ENCODE measurements at places on chromosomes 3 and 15.

- no peak for DNase-seq
Observed at GRCh38 chr3:46737329-46737731, 19.7 kb upstream of the PRSS50 start.

GRCh38 chr15:95567686-95568085 lies 762.8 kb upstream of the NR2F2 start:
- DNase-seq = no peak

DNA sequence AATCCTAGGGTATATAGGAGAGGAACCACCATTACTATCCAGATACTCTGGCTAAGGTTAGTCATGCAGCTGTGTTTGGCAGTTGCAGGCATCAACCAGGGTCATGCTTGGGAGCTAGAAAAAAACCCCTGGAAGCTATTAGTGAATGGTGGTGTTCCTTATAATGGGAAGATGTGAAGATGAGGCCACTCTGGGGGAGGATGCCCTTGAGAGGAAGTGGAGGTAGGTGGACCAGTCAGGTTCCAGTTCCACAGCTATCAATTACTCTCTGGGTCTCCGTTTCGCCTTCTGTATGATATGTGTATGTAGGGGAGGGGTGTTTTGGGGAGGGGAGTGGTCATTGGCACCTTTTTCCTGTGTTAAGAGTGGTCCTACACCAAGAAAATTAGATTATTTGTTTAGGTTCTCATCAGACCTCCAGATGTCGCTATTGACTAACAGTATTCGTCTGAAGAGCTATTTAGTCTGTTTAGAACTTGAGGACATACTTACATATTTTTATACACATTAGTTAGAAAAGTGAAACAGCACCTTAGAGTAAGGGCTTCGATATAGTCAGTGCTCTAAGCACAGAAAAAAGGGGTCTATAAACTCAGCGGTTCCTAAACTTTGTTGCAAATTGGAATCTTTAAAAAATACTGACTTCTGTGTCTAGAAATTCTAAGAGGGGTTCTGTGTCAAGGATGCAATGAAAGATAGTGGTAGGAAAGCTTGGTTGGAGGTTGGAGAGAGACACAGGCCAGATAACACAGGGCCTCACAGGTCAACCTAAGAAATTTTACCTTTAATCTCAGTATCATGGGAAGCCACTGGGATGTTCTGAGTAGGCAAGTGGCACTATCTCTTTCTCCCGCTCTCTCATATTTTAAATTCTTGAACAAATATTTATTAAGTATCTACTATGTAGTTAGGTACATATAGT lies 9.1 kb upstream of the HPS3 start:
- no peak for DNase-seq

DNA sequence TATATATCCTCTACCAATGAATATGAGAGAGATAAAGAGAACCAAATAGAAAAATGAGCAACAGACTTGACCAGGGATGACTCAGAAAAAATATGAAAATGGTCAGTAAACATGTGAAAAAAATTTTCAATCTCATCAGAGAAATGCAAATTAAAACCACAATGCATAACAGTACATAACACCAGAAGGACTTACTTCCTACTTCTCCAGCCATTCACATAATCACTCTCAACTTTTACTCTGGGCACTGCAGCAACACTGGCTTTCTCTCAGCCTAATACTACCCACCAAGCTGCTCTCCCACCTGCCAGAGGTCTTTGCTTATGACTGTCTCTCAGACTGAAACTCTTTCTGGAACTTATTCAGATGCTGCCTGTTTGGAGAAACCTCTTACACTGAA lies 49.4 kb downstream of the DPH6 start:
- no peak for DNase-seq

- no peak for DNase-seq
Observed at GRCh38 chr3:103513003-103513402, 1078.2 kb downstream of the ZPLD1 start.

GRCh38 chr3:177201700-177202397 lies 4.6 kb upstream of the TBL1XR1 start:
- no peak for DNase-seq

- DNase-seq = no peak
Observed at GRCh38 chr3:32457971-32458471, 44.6 kb downstream of the CMTM6 start.

DNA sequence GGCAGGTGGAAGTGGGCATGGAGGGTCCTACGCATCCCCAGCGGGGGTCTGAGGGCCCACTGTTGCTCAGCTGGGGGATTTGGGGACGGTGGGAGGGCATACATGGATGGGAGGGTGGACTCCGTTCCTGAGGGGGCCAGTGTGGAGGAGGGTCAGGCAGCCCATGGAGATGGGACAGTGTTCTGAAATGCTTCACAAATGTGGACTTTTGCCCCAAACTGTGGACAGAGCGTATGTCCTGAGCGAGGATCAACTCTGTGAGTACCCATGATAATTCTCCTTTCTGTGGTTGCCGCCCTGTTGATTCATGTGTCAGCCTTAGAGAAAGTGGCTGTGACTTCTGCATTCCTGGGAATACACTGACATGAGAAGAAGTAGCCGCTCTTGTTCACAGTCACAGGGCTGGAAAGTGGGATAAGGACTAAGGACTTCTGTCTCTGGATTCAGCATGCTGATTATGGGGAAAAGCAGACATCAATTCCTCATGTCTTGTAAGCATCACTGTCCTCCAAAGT lies 33.4 kb downstream of the SMAD3 start:
- DNase-seq = no peak

DNA sequence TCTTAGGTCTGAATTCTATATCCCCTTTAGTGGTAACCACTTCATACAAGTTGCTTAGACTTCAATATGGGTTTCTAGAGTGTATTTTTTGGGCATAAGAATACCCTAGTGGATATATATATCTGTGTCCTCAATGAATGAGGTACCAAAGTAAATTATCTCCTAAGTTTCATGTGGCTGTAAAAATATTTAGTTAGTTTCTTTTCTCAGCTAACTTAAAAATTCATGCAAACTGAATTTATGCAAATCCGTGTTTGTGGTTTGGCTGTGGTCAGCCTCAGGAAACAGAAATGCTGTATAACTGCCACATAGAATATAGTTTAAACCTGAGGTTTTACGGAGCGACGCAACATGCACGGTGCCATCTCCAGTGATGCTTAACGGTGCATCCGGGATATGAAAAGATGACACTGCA lies 80.3 kb downstream of the PEX5L start:
- DNase-seq = no peak

DNA sequence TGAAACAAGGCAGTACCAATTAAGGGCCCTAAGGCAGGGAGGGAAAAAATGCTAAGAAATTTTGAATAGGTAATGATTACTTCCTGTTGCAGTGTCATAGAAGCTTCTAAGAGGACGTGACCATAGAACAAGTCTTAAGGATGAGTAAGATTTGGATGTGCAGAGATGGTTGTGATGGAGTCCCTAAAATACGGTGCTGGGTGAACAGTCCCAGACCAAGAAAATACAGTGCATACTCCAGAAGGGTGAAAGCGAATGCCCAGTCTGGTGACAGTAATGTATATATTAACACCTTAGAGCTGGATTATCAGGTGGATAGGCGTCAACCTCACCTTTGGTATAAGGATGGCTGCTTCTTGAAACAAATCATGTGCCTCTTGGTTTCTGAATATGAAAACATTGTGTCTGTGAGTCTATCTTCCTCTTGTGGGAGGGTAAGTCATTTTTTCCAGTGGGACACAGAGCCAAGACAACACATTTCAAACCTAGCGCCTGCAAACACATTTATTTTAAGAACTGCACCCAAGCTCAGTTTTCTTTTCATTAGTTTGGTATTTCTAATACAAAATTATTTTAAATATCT lies 101.2 kb upstream of the TP63 start:
- no peak for DNase-seq

DNA sequence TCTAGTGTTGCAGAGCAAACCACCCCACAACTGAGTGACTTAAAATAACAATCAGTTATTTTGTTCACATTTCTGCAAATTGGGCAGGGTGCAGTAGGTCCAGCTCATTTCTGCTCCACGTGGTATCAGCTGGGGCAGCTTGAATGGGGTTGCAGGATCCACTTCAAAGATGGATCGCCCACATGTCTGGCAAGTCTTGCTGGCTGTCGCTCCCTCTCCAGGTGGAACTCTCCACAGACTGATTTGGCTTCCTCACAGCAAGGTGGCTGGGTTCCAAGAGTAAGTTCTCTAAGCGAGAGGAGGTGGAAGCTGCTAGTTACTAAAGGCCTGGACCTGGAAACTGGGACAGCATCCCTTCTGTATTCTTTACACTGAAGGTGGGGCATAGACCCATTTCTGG lies 213.3 kb downstream of the SLC9A9 start:
- DNase-seq = no peak

DNA sequence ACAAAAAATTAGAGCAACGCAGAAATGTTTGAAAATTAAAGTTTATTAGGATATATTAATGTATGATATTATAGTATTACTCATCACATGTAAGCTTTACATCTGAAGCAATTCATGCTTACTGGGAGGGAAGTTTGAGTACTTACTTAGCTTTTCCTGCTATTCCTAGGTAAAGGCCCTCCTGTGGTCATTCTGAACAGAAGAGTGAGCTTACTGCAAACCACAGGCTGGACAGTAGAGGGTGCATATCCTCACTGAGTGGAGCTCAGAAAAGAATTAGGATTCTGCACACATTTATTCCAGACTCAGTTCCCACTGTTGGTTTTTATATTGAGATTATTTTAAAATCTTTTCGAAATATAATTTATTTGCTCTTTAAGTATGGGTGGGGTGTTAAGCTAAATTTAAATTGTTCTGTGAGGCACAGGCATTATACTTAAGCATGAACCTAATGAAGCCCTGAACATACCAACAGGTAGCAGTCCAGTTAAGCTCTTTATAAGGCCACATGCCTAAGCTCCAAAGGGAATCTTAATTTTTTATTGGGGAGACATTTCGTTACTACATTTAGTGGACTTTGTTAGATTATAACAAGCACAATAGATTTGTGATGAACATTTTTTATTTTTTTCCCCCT lies 10.2 kb downstream of the MRPS22 start:
- DNase-seq = no peak

DNA sequence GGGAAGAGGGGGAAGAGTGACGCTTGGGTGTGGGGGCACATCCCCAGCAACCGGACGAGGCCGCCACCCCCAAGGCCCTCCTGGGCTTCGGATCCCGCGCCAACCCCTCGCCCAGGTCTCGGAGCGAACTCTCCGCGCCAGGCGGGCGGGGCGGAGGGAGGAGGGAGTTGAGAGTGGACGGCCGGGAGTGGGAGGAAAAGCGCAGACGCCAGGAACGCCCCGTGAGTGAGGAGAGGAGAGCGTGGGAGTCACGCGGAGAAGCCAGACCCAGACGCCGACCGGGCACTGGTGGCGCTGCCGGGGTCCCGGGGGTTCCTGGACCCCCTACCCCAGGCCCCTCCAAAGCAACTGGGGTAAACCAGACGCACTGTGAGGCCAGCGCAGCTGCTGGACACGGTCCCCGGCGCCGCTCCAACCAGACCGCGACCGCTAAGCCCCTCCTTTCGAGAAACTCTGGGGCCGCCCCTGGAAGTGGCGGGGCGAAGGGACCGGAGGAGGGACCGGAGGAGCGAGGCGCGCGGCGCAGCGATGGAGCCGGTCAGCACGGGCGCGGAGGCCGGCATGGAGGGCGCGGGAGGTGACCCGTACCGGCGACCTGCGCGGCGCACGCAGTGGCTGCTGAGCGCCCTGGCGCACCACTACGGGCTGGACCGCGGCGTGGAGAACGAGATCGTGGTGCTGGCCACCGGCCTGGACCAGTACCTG lies at the start of gene EFCC1:
Gene EFCC1 (plus strand): TSS at position 204 of the 705 bp plus-strand sequence. CDS start 325 bp downstream, at position 529.
- DNase-seq = no peak

GRCh38 chr3:14431452-14431916 lies 29.1 kb downstream of the SLC6A6 start:
- no peak for DNase-seq

- no peak for DNase-seq
Observed at GRCh38 chr3:23664459-23664858, 141.3 kb upstream of the UBE2E1 start.

GRCh38 chr3:46812237-46812791 lies 50.9 kb downstream of the MYL3 start:
- DNase-seq = no peak

- DNase-seq = no peak
Observed at GRCh38 chr15:46441294-46442062, 806.6 kb downstream of the SQOR start.

GRCh38 chr15:34655326-34655725 lies 71.9 kb upstream of the GOLGA8B start:
- DNase-seq = no peak

DNA sequence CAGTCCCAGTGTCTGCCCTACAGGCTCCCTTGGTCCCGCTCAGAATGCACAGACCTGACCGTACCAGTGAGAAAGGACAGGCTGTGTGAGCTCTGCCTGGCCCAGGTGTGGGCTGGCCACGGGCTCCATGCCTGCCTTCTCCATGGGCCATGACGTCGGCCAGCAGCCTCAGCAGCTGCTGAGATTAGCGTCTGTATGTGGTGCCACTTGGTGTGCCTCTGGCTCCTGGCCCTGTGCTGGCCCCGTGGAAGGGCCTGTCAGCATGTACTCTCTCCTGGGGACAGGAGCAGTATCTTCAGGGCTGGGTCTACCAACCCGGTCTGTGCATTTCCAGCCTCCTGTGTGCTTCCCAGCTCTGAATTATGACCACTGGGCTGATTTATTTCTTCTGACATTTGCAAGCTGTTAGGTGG lies 25.7 kb downstream of the KLF13 start:
- DNase-seq = no peak

DNA sequence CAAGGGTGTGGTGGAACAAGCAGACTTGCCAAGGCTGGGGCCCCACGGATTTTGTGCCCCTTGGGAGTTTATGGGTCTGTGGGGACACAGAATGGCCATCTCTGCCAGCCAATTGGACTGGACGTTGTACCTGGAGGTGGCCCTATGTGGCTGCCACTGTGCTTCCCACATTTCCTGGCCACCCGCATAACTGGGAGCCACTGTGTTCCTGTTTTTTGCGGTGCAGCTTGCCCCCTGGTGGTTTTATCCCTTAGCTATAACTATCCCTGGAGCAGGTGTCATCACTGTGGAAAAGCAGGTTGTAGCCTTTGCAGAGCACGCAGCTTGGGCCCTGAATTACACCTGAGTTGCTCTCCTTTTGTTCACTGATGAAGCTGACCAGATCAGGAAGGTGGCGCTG lies 306.3 kb downstream of the ZPLD1 start:
- DNase-seq = no peak

DNA sequence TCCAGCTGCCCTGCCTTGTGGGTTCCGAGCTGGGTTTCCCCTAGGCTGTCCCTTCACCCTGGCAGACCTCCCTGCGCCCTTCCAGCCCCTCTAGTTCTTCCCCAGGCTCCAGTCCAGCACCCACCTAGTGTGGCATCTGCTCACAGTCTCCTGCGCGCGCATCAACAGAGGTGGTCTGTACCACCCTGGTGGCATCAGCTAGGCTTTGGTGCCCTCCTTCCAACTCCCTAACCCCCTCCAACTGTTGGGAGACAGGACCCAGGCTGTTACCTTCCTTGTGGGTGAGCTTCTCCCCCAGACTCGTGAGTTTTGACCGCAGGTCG lies 8.0 kb downstream of the CALML4 start:
- no peak for DNase-seq

DNA sequence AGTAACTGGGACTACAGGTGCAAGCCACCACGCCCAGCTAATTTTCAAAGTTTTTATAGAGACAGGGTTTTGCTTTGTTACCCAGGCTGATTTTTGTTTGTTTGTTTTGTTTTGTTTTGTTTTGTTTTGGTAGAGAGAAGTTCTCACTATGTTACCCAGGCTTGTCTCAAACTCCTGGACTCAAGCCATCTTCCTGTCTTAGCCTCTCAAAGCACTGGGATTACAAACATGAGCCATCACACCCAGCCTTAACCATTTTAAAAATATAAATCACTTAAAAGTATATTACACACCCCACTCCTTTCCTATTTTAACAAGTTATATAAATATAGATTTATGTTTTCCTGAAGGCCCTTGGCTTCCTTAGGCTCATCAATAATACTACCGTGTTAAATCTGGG lies 6.5 kb upstream of the DYNC1LI1 start:
- DNase-seq = no peak

GRCh38 chr3:178200316-178200715 lies 335.9 kb upstream of the KCNMB2 start:
- no peak for DNase-seq
